Chondrocyte (in vitro differentiated cells): ENCODE measurements at places on chromosomes 7 and 10. TPM values are rescaled to one million over a fixed set of nuclear protein-coding genes. Genes with fewer than 3 reads are reported as not detected.

GRCh38 chr10:49275896-49276295 lies 23.1 kb upstream of the C10orf71 start:
- peaks cover 12% of the 10 kb centered on the region for H3K27me3 ChIP-seq
- H3K36me3 ChIP-seq = no peaks in the 10 kb centered on the region
- no peak overlapping the region for H3K27ac ChIP-seq
- peaks cover 12% of the 10 kb centered on the region for H3K4me1 ChIP-seq
- no peak overlapping the region for H3K4me3 ChIP-seq

GRCh38 chr10:132458586-132459300 lies 61.7 kb downstream of the PWWP2B start:
- DNase-seq = peak; percentile 84
- no peak overlapping the region for H3K4me3 ChIP-seq
- H3K27me3 ChIP-seq = no peaks in the 10 kb centered on the region
- H3K4me1 ChIP-seq = peaks cover 4% of the 10 kb centered on the region
- H3K27ac ChIP-seq = no peak overlapping the region

GRCh38 chr10:115141254-115141653 lies 48.1 kb downstream of the ATRNL1 start:
- DNase-seq = no peak
- H3K4me3 ChIP-seq = no peak overlapping the region
- H3K27me3 ChIP-seq = no peaks in the 10 kb centered on the region
- H3K27ac ChIP-seq = no peak overlapping the region

- DNase-seq = no peak
- H3K27ac ChIP-seq = peak overlapping the region; percentile 97
- no peaks in the 10 kb centered on the region for H3K27me3 ChIP-seq
- H3K36me3 ChIP-seq = peaks cover 3% of the 10 kb centered on the region
Measured at GRCh38 chr10:61904733-61905725, 3.5 kb downstream of the ARID5B start.

DNA sequence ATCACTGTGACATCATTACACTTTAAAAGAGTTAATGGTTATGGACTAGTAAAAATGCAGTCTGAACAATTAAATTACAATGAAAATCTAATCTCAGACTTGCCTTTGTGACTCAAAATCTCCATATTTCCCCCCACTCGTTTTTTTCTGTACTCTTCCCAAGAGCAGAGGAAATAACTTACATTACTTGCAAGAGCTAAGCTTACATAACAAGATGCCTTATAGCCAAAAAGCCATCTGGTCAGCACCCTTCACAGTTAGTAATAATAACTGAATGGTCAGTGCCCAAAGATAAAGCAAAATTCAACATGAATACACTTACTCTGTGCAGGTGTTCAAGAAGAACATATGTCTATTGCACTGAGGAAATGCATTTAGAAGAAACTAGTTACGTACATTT lies 1381.5 kb upstream of the CELF2 start:
- no peaks in the 10 kb centered on the region for H3K27me3 ChIP-seq
- H3K4me3 ChIP-seq = no peak overlapping the region
- H3K27ac ChIP-seq = no peak overlapping the region
- no peaks in the 10 kb centered on the region for H3K36me3 ChIP-seq
- no peak for DNase-seq

DNA sequence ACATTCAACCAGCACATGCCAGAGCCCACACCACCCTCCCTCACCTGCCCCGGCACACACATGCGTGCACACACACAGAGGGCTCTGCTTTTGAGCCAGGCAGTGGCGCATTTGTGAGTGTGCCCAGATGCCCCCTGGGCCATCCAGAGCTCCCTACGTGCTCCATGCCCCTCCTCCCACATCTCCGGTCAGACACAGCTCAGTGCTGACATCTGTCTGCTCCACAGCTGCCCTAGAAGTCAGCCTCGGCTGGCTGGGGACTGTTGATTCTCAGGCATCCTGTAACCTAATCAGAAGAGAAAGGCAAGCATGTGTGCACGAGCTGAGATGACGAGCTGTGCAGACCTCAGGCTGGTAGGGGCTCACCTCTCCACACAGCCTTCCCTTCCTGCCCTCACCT lies 135.1 kb downstream of the ZMIZ1 start:
- H3K4me3 ChIP-seq = no peak overlapping the region
- peaks cover 28% of the 10 kb centered on the region for H3K36me3 ChIP-seq
- no peaks in the 10 kb centered on the region for H3K27me3 ChIP-seq
- peak; percentile 59 for DNase-seq
- H3K4me1 ChIP-seq = peaks cover 18% of the 10 kb centered on the region

DNA sequence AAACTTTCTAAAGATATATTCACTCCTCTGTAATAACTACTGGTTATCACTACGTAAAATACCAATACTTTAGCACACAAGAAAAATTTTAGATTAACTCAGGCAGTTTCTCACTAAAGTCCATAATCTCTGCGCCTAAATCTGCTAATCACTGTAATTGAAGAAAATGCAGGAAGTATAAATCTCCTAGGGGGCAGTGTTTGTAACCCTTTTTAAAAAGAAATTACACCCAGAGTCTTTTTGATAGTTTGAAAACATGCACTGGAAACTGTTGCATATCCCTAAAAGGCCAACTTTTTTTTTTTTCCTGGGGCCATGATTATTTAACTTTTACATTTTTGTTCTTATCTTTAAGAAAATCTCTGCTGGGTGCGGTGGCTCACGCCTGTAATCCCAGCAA lies 209.6 kb downstream of the KIAA1217 start:
- peaks cover 33% of the 10 kb centered on the region for H3K4me1 ChIP-seq
- H3K36me3 ChIP-seq = no peaks in the 10 kb centered on the region

The DNAH11 gene
- 0.02 TPM in 1 of 3 replicates, not detected in the others for total RNA-seq

The ACSL5 gene
- 0.15 to 0.53 TPM (median 0.27 TPM) in 3 replicates for total RNA-seq

The ABCC2 gene
- 0.57 to 0.69 TPM (median 0.63 TPM) in 3 replicates for total RNA-seq

The MMP21 gene
- not detected in 3 replicates for total RNA-seq

The HKDC1 gene
- total RNA-seq = 0.24 to 4.0 TPM (median 3.8 TPM) in 3 replicates

The FAM25G gene
- not detected in 3 replicates for total RNA-seq

The DRGX gene
- total RNA-seq = not detected in 3 replicates

The SLC16A9 gene
- 1.00 to 1.5 TPM (median 1.2 TPM) in 3 replicates for total RNA-seq

The MCM10 gene
- total RNA-seq = 2.2 to 13.9 TPM (median 3.7 TPM) in 3 replicates

The CH25H gene
- not detected in 3 replicates for total RNA-seq
